ENCODE measurements at places on chromosomes 4 and X. TPM values are rescaled to one million over a fixed set of nuclear protein-coding genes. Genes with fewer than 3 reads are reported as not detected.
A peak's percentile ranks its signal among the peaks of the same experiment; 100 is the strongest.

The TSPAN7 gene
- 0.13 TPM for total RNA-seq

DNA sequence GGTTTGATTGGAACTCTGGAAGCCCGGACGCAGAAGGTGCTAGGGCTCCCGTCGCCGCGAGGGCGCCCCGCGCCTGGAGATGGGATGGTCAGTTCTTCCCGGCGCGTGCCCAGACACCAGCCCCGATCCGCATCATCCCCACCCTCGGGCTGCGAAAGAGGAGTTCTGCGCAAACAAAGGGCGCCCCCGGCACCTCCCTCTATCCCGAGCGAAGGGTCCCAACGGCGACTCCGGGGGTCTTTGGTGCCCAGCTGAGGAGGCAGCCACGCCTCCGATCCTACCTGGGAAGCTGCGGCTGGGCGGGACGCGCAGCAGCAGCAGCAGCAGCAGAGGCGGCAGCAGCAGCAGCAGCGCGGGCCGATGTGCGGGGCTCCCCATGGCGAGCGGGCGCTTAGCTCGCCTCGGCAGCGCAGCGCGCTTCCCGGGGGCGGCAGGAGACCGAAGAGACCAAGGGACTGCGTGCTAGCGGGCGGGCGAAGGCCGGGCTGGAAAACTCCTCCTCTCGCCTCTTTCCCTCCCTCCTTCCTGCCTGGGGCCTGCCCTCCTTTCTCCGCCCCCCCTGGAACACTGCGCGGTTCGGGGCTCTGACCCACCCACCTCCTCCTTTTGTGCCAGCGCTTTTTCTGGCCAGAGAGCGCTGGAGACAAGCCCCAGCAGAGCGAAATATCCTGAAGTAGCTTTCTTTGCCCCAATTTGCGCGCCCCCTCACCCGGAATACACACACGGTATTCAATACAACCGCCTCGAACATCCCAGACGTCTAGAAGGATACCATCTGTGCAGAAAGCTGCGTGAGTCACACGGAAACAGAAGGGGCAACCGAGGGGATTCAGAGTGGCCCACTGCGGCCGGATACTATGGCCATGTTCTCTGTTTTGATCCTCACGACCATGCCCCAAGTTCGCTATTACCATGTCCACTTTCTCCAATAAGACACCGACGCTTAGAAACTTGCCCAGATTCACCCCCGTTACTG lies at the start of gene SRPX:
Gene SRPX (minus strand): TSS at position 457 of the 976 bp plus-strand sequence. CDS start 79 bp downstream, at position 378.
- DNase-seq = no peak
- H3K27ac ChIP-seq = no peak within 1 kb of the TSS
- no peaks in the 10 kb centered on the region for H3K4me1 ChIP-seq
- no peaks in the 10 kb centered on the region for H3K27me3 ChIP-seq
- no peaks in the 10 kb centered on the region for H3K36me3 ChIP-seq

DNA sequence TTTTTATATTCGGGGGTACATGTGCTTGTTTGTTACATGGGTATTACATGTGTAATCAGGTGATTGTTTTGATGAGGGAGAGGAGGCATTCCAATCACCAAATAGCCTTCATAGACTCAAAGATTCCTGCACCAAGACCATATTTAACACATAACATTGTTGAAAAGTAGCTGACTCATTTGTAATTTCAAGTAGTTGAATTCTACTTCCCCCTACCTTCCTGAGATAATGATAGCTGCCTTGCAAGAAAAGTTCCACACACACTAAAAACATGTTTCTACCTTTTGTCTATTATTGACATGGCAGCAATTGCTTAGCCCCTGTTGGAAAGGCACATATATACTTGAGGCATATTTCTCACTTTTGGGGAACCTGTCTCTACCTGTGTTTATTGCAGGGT lies 16.1 kb downstream of the PGAM4 start:
- H3K4me1 ChIP-seq = peaks cover 22% of the 10 kb centered on the region
- H3K4me3 ChIP-seq = no peak overlapping the region
- DNase-seq = no peak
- H3K36me3 ChIP-seq = no peaks in the 10 kb centered on the region
- no peaks in the 10 kb centered on the region for H3K27me3 ChIP-seq
- peak overlapping the region; percentile 25 for H3K27ac ChIP-seq

GRCh38 chrX:150693725-150694574 lies 754 bp downstream of the MTMR1 start:
- H3K36me3 ChIP-seq = no peaks in the 10 kb centered on the region
- H3K4me3 ChIP-seq = peak overlapping the region; percentile 82
- no peaks in the 10 kb centered on the region for H3K27me3 ChIP-seq
- H3K4me1 ChIP-seq = peaks cover 8% of the 10 kb centered on the region

GRCh38 chrX:17826609-17827496 lies 34.2 kb downstream of the RAI2 start:
- H3K4me1 ChIP-seq = no peaks in the 10 kb centered on the region
- no peak overlapping the region for H3K4me3 ChIP-seq
- DNase-seq = no peak
- H3K36me3 ChIP-seq = no peaks in the 10 kb centered on the region
- H3K27me3 ChIP-seq = no peaks in the 10 kb centered on the region

DNA sequence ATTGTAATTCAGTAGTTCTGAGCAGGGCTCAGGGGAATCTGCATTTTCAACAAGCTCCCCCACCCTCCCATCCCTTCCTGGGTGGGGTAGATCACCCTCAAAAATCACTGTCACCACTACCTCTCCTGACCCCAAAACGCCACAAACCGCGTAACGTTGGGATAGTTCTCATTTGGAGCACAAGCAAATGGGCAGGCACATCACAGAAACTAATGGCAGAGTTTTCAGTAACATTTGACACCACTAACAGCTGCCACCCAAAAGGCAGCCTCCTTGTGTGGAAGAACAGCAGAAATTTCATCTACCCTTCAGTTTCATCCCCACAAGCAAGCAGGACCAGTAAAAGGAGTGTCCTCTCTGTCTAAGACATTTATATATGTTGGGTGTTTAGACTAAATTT lies 132.7 kb downstream of the PALLD start:
- H3K4me1 ChIP-seq = no peaks in the 10 kb centered on the region
- H3K4me3 ChIP-seq = no peak overlapping the region
- H3K27me3 ChIP-seq = peaks cover 6% of the 10 kb centered on the region
- H3K36me3 ChIP-seq = no peaks in the 10 kb centered on the region

The ARL9 gene
- total RNA-seq = 0.41 TPM

DNA sequence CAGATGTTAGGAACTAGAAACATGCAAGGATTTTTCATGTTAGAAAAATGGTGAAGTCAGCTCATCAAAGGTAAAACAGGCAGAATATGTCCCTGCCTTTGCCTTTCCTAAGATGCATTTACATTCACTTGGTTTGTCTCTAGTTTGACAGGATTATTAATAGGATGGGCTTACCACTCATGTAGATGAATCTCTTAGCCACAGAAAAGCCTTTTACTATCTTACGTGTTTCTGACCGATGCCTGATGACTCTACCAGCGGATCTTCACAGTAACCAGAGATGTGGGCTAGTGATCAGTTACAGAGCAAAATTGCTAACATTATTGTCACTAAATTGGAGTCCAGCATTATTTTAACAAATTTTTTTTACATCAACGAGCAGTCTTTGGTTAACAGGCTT lies 187.6 kb downstream of the MAML3 start:
- no peaks in the 10 kb centered on the region for H3K36me3 ChIP-seq
- H3K27ac ChIP-seq = no peak overlapping the region
- H3K27me3 ChIP-seq = no peaks in the 10 kb centered on the region
- H3K4me3 ChIP-seq = no peak overlapping the region
- DNase-seq = no peak

The TEX11 gene
- total RNA-seq = not detected

DNA sequence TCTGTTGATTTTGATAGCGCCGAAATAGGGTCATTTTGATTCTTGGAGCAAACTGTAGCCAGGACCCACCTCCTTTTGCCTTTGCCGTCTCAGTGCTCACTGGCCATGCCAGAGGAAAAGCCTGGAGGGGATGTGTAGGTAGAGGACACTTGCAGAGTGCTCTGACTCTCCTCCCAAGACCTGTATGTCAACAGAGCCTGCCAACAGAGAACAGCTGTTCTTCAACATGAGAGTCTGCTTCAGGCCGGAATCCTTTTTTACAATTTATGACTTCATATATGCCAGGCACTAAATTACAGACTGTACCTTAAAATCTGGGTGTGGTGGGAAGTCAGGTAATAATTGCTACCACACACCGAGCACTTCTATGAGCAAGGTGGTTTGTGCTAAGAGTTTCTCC lies 94.2 kb downstream of the KDR start:
- no peak overlapping the region for H3K27ac ChIP-seq
- H3K4me1 ChIP-seq = no peaks in the 10 kb centered on the region
- no peaks in the 10 kb centered on the region for H3K27me3 ChIP-seq
- no peak for DNase-seq
- H3K4me3 ChIP-seq = no peak overlapping the region

The COL25A1 gene
- total RNA-seq = not detected

All from Panc1 (cell line).